Stimulated activated CD8-positive, alpha-beta memory T cell treated with anti-CD3 and anti-CD28 coated beads, Interleukin-15, amount 100 ng/mL, for 4 hours (primary cell): ENCODE measurements at places on chromosomes 12 and 14.

GRCh38 chr14:51386983-51387735 is 147.1 kb downstream of the TMX1 start:
- DNase-seq, result no peak

GRCh38 chr12:25859976-25860375 is 98.5 kb upstream of the RASSF8 start:
- no peak for DNase-seq

- DNase-seq, result no peak
Measured at GRCh38 chr14:88910386-88910785, 85.9 kb downstream of the TTC8 start.

GRCh38 chr14:106788534-106788933 is 1262.2 kb downstream of the TMEM121 start:
- DNase-seq, result no peak

DNA sequence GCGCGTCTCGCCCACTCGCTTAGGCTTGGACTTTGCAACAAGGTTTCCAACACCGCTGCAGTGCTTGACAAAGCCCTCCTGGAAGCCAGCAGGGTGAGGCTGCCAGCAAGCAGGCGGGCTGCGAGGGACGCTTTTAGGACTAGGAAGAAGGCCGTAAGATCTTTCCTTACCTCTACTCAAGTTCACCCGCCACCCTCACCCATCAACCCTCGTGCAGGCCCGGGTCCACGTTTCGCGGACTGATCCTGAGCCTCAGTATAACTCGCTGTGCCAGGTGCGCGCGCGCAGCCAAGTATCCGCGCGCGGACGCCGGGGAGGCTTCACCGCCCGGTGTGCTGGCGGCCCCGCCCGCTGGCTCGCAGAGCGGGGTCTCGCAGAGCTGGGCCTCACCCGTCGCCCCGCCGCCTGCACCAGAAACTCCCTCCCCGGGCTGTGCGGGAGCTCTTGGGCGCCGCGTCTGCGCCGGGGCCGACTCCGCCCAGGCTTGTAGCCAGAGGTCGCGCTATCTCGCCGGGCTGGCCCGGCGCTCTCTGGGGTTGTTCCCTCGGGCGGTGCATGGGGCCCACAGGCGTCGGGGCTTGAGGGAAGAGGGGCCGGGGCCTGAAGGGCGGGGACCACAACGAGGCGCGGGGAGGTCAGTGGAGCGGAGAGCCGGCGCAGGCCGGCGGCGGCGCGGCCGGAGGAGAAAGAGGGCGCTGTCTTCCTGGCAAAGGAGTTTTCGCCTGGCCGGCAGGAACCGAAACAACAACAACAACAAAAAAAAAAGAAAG is 7.6 kb upstream of the SIX1 start:
- DNase-seq, result no peak

DNA sequence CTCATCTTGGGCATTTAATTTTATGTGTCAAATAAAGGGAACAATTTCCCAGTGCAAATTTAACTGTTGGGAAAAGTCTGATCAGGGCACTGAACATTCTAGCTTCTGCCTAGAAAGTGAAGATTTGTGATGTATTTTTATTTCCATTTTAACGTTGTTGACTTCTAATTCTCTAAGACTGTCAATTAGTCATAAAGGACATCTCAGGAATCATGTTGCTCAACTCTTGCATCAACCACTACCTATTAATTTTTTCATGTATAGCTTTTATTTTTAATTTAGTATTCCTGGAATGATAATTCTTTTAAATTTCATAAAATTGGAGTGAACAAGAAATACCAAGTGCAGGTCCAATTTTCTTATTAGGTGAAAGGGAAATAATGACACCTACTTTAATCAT is 87.9 kb upstream of the METAP2 start:
- no peak for DNase-seq

DNA sequence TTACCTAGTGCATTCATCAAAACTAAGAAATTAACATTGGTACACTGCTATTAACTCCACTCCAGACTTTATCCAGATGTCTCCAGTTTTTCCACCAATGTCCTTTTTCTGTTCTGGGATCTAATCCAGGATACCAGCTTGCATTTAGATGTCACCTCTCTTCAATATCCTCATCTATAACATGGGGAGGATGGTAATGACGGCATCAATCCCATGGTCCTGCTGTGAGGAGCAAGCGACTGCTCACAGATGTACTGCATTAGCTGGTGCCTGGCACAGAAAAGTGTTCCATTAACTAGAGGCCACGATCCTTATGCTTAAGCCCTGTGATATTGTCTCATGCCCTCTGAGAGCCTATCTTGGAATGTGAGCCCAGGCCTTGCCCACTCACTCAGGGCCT is 53.8 kb downstream of the CALM1 start:
- DNase-seq, result no peak

GRCh38 chr12:113988976-113989375 is 22.9 kb upstream of the RBM19 start:
- DNase-seq, result no peak

- DNase-seq, result no peak
Measured at GRCh38 chr12:81162391-81163136, 84.7 kb downstream of the ACSS3 start.

GRCh38 chr14:79334272-79334671 is 877.0 kb downstream of the DIO2 start:
- no peak for DNase-seq

GRCh38 chr12:120368789-120369602 is at the start of gene MSI1:
Gene MSI1 (minus strand): TSS chr12:120369164. CDS start chr12:120369091, 73 bp downstream.
- no peak for DNase-seq

DNA sequence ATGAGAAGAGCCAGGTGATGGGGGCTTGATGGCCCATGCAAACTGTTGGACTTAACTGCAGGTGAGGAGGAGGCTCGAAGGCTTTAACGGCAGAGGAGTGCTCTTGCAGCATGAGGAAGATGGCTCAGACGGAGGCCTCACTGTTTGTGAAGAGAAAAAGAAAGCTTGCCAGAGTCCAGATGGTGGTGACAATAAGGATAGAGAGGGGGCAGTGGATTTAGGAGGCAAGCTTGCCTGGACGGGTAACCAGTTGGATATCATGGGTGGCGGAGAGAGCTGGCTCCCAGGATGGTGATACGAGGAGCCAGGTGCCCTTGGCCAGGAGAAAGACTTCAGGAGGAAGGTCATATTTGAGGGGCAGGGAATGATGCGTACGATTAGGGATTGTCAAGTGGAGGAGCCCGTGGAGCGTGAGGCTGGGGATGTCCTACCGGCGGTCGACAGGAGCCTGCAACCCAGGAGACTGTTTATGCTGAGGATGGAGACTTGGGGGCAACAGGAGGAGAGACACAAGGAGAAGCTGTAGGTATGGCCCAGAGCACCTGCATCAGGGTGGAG is 71.8 kb downstream of the CACNA1C start:
- DNase-seq, result no peak

DNA sequence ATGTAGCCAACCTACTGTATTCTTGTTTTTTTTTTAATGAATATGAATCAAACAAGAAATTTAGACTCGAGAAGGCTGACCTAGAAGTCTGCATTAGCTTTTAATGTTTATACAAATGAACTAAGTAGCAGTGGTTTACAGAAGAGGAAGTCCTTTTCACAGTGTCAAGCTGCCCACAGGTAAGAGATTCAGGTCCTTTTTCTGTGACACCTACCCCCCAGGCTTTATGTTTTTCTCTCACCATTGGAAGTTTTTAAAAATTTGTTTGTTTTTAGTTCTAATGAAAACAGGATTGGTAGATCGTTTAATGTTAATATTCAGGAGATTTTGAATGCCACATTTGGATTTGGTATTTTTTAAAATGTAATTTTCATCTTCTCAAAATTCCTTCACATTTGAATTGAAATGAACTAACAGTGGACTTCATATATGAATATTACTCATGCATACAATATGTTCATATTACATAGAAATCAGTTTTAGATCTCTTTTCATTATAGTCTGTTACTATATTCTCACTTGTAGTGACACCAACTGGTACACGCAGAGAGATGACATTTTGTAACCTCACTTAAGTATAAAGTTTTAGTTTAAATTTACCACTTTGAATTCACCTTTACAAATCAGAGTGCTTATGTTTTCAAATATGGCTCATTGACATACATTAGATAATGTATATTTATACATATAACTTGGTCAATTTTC is 29.7 kb downstream of the ATF7IP start:
- no peak for DNase-seq

GRCh38 chr12:12922191-12922616 is 29.8 kb downstream of the GPRC5D start:
- DNase-seq, result no peak
